ENCODE measurements at places on chromosomes 16 and 17.

DNA sequence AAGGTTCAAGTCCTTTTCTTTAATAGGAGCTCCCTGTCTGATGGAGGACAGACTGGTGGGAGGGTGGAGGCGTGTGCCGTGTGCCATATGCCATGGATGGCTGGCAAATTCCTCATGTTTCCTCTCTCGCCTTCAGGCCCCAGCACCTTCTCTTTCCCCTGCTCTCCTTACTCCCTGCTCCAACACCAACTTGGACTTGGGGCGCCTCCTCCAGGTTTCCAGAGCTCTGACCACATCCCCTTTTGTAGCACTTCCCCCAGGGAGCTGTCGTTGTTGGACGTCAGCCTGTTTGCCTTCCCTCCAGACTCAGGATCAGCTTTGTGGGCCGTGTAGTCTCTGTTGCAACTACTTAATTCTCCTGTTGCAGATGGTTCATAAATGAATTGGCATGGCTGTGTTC lies 30.7 kb downstream of the TMC7 start:
- DNase-seq: no peak

- DNase-seq: no peak
Observed at GRCh38 chr16:57485091-57485915, 990 bp downstream of the DOK4 start.

DNA sequence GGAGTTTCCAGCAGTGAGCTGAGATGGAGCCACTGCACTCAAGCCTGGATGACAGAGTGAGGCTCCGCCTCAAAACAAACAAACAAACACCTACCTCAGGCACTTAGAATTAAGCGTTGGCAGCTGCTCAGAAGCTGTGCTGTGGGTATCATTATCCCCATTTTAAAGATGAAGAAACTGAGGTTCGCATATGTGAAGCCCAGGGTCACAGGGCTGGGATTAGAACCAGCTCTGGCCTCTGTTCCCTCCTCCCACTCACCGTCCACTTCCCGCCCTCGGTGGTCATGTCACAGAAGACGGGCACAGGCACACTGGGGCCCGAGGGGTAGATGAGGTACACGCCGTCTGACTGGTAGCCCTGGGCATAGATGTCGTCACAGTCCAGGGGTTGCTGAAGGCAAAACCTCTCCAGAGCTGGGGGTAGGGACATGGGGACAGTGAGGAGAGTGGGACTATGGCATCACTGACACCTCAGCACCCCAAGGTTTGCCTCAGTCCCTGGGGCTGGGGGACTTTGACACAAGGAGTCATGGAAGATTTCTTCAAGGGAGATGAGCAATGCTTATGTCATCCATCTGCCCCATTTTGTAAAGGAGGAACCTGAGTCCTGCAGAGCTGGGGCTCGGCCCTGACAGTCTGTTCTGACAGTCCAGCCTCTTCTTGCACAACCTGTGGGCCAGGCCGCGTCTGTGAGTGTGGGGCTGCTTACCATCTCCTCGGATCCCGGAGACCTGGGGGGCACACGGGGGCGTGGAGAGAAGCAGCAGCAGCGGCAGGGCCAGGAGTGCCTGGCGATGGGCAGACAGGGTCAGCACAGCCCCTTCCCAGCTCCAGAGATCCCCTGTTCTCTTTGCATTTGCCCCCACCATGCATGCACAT lies 700 bp downstream of the MFAP4 start:
- DNase-seq: peak; percentile 26

DNA sequence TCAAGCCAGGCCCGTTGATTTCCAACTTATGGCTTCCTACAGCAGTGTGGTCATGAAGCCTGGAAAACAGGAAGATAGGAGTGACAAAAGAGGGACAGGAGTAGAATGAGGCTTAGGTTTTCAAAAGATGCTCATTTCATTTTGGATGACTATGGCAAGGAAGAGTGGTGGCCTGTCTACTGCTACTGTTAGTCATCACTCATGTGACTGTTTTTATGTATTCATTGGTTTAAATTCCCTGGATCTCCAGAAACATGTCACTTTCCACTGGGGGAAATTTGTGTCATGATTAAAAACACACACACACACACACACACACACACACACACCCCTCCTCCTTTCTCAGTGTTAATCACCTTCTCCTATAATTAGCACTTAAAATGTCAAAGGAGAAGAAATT lies 1.1 kb upstream of the CYLD start:
- no peak for DNase-seq

DNA sequence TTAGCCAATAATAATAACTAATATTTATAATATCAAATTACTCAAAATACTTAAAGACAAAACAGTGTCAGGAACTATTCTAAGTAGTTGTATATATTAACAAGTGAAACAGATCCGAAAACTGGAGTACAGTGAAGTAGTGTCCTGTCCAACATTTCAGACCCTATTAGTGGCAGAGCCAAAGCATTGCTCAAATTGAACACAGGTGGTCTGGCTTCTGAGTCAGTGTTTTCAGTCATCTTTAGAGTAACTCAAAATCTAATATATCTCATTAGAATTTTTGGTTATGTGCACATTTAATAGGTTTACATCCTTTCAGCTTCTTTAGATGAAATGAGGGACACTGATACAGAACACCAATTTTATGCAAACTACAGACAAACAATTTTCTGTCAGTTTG lies 652.5 kb downstream of the CDH11 start:
- DNase-seq: no peak

- DNase-seq: peak; percentile 88
Observed at GRCh38 chr16:10971560-10971961, 27.2 kb downstream of the CLEC16A start.

- DNase-seq: no peak
Observed at GRCh38 chr17:27536781-27537180, 80.5 kb downstream of the KSR1 start.

- no peak for DNase-seq
Observed at GRCh38 chr16:57424583-57424982, 20.0 kb downstream of the CCL17 start.

DNA sequence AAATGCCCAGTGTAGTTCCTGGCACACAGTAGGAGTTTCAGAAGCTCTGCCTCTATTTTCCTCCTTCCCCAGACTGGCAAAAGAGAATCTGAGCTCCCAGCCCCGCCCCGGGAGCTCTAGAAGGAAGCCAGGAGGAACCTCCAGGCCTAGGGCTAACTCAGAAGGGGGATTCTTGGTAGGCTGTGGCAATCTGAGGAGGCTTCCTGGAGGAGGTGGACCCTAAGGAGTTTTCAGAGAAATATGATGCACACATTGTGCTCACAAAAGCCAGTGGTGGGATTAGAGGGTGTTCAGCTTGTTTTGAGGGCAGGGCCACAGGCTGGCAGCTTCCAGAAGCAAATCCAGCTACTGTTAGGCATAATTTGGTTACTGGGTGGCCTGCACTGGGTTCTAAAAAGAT lies 10.0 kb downstream of the ADGRG1 start:
- no peak for DNase-seq

- DNase-seq: peak; percentile 50
Observed at GRCh38 chr16:51151961-51152663, 1.0 kb upstream of the SALL1 start.

DNA sequence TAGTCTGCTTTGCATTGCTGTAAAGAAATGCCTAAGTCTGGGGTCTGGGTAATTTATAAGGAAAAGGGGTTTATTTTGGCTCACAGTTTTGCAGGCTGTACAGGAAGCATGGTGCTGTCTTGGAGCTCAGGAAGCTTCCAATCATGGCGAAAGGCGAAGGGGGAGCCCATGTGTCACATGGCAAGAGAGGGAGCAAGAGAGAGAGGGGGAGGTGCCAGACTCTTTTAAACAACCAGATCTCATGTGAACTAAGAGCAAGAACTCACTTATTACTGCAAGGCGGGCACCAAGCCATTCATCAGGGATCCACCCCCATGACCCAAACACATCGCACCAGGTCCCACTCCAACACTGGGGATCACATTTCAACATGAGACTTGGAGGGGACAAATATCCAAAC lies 148.2 kb upstream of the HS3ST2 start:
- DNase-seq: no peak

GRCh38 chr16:22971346-22971924 lies 157.5 kb downstream of the HS3ST2 start:
- DNase-seq: no peak

Data from astrocyte of the cerebellum (primary cell).